Stimulated activated CD4-positive, alpha-beta T cell treated with anti-CD3 and anti-CD28 coated beads, Interleukin-15, amount 100 ng/mL, for 24 hours (primary cell): ENCODE measurements at places on chromosomes 12 and 14.
A peak's percentile ranks its signal among the peaks of the same experiment; 100 is the strongest.

- DNase-seq = no peak
Observed at GRCh38 chr14:71905860-71906259, 26.4 kb upstream of the RGS6 start.

DNA sequence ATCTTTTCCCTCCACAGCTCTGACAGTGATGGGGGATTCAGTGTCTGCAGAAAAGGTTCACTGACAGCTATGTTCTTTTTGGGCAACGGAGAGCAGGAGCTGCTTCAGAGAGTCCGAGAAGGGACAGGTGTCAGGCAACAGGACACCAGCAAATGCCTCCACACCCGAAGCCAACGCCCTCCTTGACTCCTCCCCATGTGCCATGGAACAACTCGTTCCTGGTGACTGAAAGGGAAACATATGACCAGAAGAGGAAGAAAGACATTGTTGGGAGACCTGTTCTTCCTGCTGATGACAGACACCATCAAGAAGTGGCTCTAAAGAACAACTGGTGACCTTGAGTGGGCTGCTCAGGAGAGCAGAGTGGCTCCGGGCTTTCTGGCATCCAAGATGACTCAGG lies 172.3 kb upstream of the NOS1 start:
- no peak for DNase-seq

GRCh38 chr12:113894697-113895096 lies 71.4 kb downstream of the RBM19 start:
- no peak for DNase-seq

DNA sequence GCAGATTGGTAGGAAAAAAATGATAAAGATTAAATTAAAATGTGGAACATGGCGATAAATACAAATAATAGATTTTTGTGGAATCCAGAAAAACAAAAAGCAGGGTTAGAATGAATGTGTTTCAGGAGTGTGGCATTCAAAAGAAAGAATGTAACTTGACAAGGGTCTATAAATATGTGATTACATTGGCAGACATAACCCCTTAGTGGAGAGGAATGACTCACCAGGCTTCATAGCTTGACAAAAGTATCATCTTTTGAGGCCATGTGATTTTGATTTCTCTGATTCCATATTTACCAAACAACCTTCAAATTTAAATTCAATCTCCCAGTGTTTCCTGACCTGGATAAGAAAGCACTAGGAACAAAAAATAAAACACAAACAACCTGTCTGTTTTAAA lies 24.4 kb upstream of the MGST1 start:
- DNase-seq = no peak

GRCh38 chr14:53683229-53683628 lies 273.4 kb downstream of the BMP4 start:
- no peak for DNase-seq

DNA sequence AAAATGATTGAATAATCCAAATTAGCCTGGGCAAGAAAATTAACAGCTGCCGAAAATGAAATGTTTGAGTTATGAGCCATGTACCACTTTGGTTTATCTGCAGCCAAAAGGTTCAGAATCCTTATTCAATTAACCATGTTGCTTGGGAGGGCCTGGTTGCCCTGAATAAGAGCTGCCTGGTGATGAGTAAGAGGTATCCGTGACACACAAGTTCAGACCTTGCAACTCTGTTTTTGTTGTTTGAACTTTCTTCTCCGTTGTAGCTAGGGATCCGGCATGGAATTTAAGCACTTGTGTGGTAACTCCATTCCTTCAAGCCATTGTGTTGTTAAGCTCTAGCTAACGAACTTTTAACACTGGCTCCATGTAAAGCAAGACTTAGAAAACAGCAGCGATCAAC lies 35.7 kb downstream of the FOXA1 start:
- no peak for DNase-seq

DNA sequence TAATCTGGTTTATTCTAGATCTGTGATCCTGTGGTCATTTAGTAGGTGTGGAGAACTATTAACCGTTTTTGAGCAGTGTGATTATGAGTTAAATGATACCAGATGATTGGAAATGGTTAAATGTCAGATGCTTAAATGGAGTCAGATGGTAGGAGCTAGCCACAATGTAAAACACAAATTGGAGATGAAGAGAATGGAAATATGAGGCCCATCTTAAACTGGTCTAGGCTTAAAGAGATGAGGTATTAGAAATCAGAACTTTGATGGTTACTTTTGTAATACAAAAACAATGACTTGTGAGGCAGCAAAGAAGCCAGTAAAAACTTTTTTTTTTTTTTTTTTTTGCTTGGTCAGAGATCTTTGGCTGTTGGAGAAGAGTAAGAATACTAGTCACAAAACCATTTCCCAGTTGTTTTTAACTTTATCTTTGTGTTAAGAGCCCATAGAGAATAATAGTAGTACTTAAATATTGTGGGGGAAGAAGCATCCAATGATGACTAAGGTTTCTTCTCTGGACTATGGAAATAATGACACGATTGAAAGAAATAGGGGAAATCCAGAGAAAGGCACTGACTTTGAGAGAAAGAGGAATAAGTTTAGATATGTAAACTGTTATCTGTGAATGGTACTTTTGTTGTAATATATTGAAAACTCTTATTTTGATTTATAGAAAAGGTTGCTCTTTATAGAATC lies 95.9 kb downstream of the WNK1 start:
- DNase-seq = no peak

- peak; percentile 20 for DNase-seq
Observed at GRCh38 chr12:106584104-106585064, 1.6 kb downstream of the RFX4 start.

GRCh38 chr14:80358112-80358511 lies 146.8 kb upstream of the DIO2 start:
- no peak for DNase-seq

- no peak for DNase-seq
Observed at GRCh38 chr12:116635487-116635886, 76.3 kb downstream of the MAP1LC3B2 start.

GRCh38 chr12:49198431-49199155 lies 9.7 kb upstream of the TUBA1A start:
- no peak for DNase-seq

DNA sequence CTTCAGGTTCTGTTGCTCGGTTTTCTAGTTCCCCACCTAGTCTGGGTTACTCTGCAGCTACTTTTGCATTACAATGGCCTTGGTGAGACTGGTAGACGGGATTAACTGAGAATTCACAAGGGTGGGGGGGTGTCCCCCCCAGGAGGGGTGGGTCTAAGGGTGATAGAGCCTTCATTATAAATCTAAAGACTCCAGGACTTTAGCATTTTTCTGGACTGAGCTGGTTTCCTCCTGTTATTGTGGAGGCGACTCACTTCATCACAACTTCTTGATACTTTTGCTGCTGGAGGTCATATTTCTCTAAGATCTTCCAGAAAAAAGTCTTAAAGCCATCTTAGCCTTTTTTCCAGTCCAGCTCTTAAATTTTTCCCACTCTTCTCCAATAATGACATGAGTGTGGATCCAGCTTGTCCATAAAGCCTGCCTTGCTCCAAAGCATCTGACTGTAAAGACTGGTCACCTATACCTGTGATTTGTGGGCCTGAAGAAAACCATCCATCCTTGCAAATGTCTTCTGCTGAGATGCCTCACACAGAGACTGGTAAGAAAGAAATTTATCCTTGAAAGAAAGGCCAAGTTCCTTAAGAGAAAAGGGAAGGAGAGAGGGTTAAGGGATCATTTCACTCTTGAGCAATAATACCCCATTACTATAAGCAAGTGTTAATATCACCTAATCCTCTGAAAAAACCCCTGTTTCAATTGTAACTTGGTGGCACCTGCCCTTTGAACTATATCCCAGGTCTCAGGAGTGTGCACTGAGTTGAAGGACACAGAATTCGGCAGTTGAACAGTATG lies 19.7 kb upstream of the SLC2A14 start:
- no peak for DNase-seq

DNA sequence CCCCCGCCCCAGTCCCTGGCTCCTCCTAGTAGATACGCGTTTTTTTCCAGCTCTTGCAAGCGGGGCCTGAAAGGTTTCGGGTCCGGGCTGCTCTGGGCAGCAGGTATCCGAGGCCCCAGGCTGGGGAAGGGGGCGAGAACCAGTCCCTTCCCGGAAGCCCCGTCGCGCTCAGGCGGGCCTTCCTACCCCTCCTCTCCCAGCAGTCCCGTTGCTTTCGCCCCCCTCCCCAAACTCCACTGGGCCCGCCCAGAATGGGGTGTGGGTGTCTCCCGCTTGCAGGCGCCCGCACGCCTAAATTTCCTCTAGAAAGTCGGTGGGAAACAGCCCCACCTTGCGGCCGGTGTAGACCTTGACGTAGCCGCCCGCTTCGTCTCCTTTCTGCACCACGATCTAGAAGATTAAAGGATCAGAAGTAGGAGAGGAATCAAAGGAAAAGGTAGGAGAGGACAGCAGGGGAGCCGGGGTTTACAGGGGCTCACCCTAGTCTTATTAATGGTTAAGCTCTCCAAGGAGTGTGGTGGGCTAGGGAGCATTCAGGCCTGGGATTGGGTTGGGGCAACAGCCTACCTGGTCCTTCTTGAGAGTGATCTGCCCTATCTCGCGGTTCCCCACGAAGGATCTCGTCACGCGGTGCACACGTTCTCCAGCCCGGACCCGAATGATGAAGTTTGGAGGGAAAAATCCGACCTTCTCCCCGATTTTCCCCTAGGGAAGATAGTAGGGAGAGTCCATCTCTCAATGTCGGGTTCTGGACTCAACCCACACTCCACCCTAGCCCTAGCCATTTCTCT lies 7.3 kb downstream of the STAC3 start:
- DNase-seq = peak; percentile 90

DNA sequence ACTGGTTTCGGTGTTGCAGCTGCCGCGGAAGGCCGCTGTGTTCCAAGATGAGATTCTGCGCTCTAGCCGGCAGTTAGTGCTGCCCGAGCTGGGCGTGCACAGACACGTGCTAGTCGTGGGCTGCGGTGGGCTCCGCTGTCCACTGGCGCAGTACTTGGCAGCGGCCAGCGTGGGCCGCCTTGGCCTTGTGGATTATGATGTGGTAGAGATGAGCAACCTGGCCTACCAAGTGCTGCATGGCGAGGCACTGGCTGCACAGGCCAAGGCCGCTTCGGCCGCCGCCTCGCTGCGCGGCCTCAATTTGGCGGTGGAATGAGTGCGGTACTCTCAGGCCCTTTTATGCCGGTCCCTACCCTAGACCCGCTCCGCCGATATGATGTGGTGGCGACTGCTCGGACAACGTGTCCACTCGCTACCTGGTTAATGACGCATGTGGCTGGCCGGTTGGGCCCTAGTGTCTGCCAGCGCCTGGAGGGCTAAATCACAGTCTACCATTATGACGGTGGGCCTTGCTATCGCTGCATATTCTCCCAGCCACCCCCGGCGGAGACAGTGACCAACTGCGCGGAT lies 102.2 kb downstream of the SNAPC1 start:
- no peak for DNase-seq

- DNase-seq = no peak
Observed at GRCh38 chr12:96658075-96658474, 168.7 kb downstream of the CFAP54 start.

DNA sequence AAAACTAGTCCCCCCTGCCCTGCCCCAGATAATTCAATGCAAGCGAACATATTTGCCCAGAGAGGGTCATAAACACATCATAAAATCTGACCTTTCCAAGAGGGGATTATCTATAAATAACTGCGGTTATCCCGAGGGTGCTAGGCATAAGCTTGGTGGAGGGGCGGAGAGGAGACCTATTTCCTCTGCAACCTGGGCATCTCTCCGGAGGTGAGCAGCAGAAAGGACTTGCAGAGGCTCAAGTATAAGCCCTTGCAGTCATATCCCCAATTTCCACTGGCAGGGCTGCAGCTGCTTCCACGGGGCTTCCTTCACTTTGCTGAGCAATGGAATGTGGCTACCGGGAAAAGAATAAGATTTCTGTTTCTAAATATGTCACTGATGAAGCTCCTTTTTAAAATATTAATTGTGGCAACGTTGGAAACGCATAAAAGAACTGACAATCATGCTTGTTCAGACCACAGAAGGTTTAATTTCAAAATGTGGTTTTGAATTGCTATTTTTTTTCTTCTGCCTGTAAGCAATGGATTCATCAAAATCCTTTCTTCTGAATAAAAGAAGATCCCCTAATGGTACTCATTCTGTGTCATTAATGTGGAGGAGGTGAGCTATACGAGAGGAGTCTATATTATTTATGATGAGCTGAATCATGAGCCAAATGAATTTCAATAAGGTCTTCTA lies 268.9 kb upstream of the ATP2B1 start:
- no peak for DNase-seq

DNA sequence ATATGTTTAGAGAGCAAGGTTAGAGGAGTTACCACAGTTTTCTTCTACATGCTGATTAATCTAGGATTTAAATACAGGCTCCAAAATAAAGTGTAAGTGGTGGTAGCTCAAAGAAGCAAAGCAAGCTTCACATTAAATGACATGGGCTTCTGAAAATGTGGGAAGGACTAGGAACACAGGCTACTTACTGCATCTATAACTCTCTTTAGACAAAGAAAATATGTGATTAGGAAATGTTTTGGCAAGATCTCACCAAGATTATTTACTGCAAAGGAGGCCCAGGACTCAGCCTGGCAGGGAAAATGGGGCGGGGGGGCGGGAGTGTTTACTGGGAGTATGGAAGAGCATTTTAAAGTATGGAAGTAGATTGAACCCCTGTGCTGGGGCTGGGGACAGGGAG lies 39.4 kb downstream of the ETV6 start:
- no peak for DNase-seq

DNA sequence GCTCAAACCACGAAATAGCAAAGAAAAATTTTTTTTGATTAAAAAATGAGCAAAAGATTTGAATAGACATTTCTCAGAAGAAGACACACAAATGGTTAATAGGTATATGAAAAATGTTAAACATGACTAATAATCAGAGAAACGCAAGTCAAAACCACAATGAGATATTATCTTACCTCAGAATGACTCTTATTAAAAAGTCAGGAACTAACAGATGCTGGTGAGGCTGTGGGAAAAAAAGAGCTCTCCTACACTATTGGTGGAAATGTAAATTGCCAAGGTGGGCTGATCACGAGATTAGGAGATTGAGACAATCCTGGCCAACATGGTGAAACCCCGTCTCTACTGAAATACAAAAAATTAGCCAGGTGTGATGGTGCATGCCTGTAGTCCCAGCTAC lies 315.5 kb upstream of the FLRT2 start:
- no peak for DNase-seq

DNA sequence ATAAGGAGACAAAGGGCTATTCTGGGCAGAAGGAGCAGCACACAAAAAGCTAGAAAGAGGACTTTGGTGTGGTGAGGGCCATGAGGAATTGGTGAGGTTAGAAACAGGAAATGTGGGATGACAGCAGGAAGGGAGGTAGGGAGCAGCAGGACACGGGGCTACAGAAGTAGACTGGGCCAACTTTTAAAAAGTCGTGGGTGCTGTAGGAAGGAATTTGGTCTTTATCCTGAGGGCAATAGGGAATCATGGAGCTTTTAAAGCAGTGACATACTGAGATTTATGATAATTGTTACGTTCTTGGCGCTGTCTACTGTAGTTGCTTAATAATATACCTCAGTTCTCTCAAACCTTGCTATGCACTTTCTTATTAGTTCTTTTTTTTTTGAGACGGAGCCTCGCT lies 8.2 kb upstream of the CHURC1 start:
- no peak for DNase-seq

GRCh38 chr14:50363714-50364111 lies 33.0 kb downstream of the CDKL1 start:
- DNase-seq = peak; percentile 52

GRCh38 chr14:39315859-39316444 lies 82.2 kb downstream of the MIA2 start:
- DNase-seq = no peak

- DNase-seq = no peak
Observed at GRCh38 chr14:43692706-43693105, 814.4 kb downstream of the FSCB start.
